ENCODE measurements at places on chromosomes 12 and 14.

GRCh38 chr12:52266514-52266913, 7.9 kb upstream of the KRT86 start:
- no peak for DNase-seq

DNA sequence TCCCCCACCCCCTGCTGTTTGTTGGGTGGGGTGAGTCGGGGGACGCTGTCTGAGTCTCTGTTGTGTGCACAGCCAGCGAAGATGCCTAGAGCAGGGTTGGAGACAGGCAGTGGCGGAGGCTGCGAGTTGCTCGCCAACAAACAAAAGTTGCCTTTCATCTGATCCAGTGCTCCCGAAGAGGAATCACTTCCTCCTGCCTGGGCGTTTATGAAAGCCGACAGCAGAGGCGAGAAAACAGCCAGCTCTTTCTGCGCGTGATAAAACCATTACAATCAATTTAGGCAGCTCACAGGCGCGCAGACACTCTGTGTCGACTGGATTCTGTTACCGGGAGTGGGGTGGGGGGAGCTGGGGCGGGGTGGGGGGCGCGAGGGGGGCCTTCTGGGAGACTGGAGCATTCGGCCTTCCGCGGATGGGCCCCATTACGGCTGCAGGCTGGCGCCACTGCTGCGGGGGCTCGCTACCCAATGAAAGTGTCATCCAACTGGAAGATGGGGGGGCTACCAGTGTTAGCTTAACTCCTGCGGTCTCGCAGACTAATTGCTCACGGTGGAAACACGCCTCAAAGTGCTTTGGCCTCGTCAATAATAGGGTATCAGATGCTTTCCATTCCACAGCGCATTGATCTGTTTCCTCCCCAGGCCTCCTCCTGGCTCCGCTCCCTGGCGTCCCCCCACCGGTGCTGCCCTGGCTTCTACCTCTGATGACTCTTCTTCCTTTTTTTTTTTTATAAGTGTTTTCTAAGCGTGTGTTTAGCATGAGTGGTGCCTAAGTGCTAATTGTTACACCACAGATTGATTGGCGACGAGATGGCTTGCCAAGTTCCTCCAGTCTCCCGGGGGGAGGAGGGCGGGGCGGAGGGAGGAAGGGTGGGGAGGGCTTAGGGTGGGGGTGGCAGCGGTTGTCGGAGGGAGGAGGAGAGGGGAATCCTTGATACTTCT, 678.4 kb downstream of the MED13L start:
- no peak for DNase-seq

GRCh38 chr12:5154091-5154490, 110.4 kb downstream of the KCNA5 start:
- DNase-seq, result no peak

GRCh38 chr12:82363990-82364389, 5.7 kb downstream of the METTL25 start:
- no peak for DNase-seq

DNA sequence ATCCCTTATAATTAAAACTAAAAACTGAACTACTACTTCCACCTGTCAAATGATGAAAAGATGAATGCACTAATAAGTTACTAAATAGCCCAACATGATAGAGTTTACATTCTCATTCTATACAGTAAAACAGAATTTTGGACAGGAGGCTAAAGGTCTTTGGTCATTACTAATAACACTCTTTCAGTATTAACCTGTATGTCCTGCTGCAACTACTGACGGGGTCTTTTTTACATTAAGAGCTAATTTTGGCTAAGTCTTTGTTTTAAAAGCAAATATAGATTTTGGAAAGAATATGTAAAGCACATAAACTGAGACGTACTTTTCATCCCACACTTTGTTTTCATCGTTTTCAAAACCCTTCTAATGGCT, 175.4 kb upstream of the CDKN3 start:
- no peak for DNase-seq

- no peak for DNase-seq
Measured at GRCh38 chr12:25730489-25731349, 177.6 kb upstream of the LMNTD1 start.

GRCh38 chr14:20707622-20708021, 19.1 kb downstream of the ANG start:
- no peak for DNase-seq

DNA sequence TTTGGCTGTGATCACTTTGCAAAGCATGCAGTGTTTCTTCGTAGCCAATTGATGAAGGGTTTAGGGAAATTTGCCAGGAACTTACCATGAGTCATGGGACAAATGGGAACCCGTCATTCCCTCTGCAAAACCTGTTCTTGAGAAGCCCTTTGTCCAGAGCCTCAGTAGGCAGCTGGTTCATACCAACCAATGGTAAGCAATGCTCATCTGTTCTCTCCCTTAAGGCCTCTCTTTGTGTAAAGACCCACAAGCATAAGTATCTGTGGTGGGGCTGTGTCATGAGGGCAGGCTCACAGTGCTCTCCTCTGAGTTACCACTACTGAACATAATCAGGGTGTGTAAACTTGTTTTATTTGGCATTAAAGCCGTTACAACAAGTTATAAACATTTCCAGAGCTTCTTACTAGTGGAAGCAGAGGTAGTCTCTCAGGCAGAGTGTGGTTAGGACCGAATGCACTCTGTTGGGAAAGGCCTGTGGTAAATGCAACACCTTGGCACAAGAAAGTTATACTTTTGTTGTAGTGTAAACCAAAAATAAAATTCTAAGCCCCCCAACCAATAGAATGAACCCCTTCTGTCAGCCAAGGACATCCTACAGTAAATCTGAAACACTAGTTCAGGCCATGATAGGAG, 119.8 kb downstream of the SINHCAF start:
- DNase-seq, result no peak

DNA sequence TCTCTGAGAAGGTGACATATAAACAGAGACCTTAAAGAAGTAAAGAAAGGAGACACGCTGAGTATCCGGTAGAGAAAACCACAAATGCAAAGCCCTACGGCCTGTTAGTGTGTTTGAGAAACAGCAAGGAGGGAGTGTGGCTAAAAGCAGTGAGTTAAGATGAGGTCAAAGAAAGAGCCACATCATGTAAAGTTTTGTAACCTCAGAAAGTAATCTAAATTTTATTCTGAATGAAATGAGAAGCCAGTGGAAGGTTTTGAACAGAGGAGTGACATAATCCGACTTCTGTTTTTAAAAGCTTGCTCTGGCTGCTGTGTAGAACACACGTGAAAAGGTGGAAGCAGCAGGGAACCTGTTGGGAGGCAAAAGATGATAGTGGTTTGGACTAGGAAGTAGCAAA, 32.6 kb downstream of the PPP2R5E start:
- no peak for DNase-seq

- DNase-seq, result no peak
Measured at GRCh38 chr14:96062506-96062905, 23.3 kb downstream of the C14orf132 start.

DNA sequence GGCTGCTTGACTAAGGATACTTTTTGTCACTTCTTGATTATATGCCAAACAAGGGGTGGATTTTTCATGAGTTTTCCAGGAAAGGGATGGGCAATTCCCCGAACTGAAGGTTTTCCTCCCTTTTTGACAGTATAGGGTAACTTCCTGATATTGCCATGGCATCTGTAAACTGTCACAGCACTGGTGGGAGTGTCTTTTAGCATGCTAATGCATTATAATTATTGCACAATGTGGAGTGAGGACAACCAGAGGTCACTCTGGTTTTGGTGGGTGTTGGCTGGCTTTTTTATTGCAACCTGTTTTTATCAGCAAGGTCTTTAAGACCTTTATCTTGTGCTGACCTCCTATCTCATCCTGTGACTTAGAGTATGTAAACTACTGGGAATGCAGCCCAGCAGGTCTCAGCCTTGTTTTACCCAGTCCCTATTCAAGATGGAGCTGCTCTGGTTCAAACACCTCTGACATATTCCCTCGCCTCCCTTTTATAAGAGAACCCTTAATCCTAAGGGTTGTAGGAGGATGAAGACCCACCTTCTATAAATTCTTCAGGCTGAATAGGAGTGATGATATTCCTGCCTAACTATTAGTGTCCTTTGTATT, 471.2 kb downstream of the ATP23 start:
- no peak for DNase-seq

DNA sequence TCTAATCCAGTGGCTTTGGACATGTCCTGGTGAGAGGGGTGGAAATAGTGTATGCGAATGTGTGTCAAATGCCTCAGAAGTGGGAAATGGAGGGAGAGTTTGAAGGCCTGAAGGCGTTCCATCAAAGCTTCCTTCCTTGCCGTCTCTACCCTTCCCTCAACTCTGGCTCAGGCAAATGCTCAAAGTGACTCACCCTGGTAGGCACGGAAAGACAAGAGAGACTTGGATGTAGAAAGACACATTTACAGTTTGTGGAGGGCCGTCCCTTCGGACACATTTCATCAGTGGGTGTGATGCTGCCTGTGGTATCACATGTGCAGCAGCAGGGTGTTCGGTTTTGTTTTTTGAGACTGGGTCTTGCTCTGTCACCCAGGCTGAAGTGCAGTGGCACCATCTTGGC, 36.7 kb downstream of the CHST11 start:
- no peak for DNase-seq

- DNase-seq, result no peak
Measured at GRCh38 chr14:61106271-61106958, 125.4 kb downstream of the SLC38A6 start.

DNA sequence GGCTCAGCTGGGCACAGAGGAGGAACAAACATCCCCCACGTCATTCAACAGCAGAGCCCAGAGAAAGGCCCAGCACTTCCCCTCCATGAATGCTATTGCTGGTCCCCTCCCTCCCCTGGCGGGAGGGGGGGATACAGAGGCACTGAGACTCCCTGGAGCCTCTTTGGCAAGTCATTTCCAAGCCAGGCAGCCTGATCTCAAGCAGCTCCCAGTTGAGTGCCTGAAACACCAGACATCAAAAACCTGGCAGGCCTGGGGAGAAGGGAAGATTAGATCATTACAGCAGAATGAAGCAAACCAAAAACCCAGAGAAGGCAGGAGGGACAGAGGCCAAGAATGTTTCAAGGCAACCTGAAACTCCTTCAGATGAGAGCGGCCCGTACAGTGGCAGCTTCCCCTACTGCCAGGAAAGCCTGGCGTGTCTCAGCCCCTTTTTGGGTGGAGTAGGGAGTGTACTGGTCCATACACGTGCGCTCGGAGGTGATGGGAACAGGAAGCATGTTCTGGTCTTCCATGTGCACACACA, 92.1 kb downstream of the LRRC74A start:
- DNase-seq, result no peak

- DNase-seq, result no peak
Measured at GRCh38 chr12:12181511-12181910, 85.3 kb downstream of the LRP6 start.

GRCh38 chr14:24597403-24597802, 12.1 kb downstream of the GZMH start:
- DNase-seq, result no peak

DNA sequence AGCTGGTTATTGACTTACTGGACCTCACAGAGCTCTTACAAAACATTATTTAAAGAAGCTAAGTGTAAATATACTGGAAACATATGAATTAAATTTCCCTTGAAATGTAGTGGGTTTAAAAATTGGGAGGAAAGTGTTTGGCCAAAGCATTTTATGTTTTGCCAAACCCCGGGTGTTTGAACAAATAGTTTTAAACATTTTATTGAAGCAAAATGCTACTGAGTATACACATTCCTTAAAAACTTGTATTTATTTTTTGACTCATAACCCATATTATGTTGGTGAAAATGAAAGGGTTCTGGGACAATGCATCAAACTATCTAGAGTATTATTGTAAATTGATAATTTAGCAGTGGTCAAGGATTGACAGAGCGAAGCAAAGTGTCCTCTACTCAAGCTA, 1048.5 kb downstream of the SLC6A15 start:
- no peak for DNase-seq

GRCh38 chr14:106790189-106791036, 1264.0 kb downstream of the TMEM121 start:
- peak; percentile 55 for DNase-seq

- DNase-seq, result no peak
Measured at GRCh38 chr12:13171921-13172859, 24.3 kb upstream of the EMP1 start.

DNA sequence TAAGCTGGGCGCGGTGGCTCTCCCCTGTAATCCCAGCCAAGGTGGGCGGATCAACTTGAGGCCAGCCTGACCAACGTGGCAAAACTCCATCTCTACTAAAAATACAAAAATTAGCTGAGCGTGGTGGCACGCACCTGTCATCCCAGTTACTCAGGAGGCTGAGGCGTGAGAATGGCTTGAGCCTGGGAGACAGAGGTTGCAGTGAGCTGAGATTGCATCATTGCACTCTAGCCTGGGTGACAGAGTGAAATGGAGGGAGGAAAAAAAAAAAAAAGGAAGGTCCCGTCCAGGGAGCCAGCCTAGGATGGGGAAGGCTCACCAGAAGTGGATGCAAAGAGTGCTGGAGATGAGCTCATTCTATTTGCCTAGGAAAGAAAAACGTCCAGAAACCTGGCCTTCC, 1.9 kb upstream of the CD27 start:
- no peak for DNase-seq

GRCh38 chr14:62691647-62692489, 353.4 kb downstream of the KCNH5 start:
- DNase-seq, result no peak

DNA sequence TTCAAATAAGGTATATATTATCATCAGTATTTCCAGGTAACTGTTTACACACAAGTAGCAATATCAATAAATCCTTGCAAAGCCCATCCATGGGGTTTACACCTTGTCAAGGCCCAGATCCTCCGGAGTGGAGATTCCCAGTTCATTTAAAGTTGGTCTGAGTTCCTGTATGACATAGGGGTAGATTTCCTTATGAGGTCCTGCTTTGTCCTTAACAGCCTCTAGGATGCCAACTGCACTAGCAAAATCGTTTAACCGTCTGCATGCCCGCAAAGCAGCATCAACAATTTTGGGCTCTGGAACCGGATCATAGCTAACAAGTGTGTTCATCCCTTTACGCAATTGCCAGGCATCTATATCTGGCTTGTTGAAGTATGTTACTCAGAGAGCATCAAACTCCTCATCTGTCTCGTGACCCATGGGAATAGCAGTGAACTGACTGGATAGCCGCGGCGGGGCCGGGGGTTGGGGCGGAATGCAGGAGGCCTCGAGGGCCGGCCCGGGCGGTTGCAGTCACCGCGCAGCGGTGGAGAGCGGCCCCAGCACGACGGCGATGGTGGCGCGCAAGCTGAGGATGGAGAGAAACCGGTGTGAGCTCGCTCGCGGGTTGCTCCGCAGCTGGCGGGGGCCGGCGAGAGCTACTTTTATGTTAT, 30.6 kb upstream of the FBXO34 start:
- no peak for DNase-seq

GRCh38 chr12:121781998-121782979, 11.2 kb downstream of the RHOF start:
- DNase-seq, result peak; percentile 64

GRCh38 chr14:37559386-37559785, 35.7 kb downstream of the FOXA1 start:
- no peak for DNase-seq

Data from stimulated activated CD4-positive, alpha-beta T cell treated with anti-CD3 and anti-CD28 coated beads, Interleukin-12 subunit alpha, Interleukin-12 subunit beta, amount 100 ng/mL, for 24 hours (primary cell).